Epithelial cell of proximal tubule (primary cell): ENCODE measurements at places on chromosomes 5 and 9. TPM values are rescaled to one million over a fixed set of nuclear protein-coding genes. Genes with fewer than 3 reads are reported as not detected.

GRCh38 chr9:133582501-133583045, 26.6 kb downstream of the FAM163B start:
- no peak for DNase-seq

GRCh38 chr9:95024097-95024671, 293.3 kb downstream of the FANCC start:
- DNase-seq: no peak

GRCh38 chr5:111810112-111810511, 53.1 kb upstream of the NREP start:
- DNase-seq: no peak

DNA sequence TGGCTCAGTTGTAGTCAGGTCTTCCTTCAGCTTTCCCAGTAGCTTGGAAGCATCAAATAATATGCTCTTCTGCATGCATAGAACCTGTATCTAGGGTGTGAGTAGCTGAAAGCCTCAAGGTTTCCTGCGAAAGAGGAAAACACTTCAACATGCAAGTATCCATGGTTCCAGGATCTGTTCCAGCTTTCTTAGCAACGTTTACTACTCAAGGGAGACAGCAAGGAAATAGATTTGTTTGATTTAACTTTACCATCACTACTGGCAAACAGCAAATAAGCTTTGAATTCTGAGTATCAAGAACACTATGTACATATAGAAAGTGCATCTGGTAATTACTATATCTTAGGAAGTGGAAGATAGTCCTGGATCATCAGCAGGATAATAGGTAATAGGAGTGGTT, 341.0 kb downstream of the PRR16 start:
- no peak for DNase-seq

GRCh38 chr9:137676998-137677397, 58.2 kb downstream of the EHMT1 start:
- DNase-seq: no peak

- DNase-seq: no peak
Observed at GRCh38 chr9:128392302-128393144, 21.3 kb downstream of the URM1 start.

DNA sequence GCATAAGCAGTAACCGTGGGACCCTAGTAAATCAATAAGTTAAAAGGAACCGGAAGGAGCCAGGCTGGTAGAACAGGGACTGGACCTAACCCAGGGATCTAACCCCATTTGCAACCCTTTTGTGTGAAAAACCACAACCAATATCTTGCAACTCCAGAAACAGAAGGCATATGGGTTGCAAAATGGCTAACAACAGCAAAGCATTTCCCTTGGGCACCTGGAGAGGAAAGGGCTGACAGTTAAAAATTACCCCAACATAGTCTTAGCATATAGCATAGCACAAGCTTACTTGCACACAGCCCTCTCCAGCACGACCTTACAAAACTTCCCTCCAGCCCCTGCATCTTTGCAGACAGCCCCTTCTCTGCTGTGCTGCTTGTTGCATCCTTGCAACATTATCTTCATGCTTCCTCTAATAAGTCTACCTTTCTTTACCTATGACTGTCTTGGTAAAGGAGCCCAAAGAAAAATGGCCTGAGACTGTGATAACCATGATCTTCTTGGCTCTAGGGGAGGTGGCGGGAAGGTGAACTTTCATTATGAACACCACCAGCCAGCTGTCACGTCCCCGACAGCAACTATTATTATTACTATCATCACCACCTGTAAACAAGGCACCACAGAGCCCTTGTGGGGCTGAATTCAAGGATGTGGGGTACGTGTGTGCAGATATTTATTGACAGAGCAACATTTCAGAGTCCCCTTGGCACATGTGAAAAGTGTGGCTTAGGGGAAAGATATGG, 49.8 kb downstream of the PRRC1 start:
- no peak for DNase-seq

DNA sequence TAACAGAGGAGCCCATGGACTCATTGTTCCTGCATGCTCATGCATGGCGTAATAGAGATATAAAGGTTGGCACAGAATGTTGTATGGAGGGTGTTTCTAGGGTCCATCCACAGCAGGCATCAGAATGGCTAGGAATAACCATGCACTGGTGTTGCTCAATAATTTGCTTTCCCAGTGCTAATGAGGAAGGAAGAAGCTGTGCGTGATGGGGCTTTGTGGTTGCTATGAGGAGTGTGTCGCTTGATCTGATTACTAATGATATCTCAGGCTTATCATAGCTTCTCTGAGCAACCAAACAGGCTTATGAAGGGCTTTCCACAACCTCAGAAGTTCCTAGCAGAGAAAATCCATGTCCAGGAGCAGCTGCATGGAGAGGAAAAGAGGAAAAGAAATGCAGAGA, 151.3 kb upstream of the TRPC7 start:
- no peak for DNase-seq

GRCh38 chr5:132457371-132458225, 33.0 kb downstream of the IRF1 start:
- peak; percentile 35 for DNase-seq

- DNase-seq: no peak
Observed at GRCh38 chr5:149419859-149420544, 40.9 kb upstream of the IL17B start.

The RNF208 gene
- total RNA-seq: 0.22 and 1.5 TPM in 2 replicates

The IFNB1 gene
- not detected in 2 replicates for total RNA-seq

The PCSK5 gene
- total RNA-seq: 14.6 and 23.2 TPM in 2 replicates

The ARL14EPL gene
- 0.17 TPM in 1 of 2 replicates, not detected in the other for total RNA-seq
